ENCODE measurements at places on chromosomes 2 and 18.

DNA sequence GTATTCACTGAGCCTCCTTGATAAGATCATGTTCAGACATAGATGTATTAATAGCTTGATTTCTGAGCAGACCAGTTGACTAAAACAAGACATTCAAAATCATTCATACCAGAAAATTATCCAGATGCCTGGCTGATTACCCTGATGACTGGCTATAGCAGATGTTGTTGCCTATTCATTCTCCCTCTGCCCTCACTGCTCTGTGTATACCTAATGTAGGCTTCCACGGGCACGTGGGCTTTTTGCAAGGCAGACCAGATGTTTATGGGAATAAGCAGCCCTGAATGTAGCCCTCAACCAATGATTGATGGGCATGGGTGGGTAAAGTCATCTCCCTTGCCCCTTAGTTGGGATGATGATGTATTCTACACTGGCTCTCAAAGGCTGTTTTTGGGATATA lies 289.1 kb downstream of the MBD2 start:
- no peak for DNase-seq

GRCh38 chr18:3129053-3129864 lies 90.5 kb downstream of the MYOM1 start:
- DNase-seq: peak; percentile 56

DNA sequence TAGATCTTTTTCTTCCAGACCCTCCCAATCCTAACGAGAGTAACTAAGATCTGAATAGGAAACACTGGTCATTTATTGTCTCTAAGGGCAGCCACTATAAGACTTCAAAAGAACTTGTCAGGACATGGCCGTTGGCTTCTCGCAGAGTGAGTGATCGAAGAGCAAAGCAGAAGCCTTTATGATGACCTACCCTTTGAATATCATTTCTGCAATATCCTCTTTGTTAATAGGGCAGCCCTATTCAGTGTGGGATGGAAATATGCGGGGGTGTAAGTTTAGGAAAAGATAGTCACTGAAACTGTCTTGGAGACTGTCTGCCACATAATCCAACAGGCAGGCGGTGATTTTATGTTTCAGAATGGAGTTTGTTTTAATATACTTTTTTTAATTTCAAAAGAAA lies 70.9 kb downstream of the FBXO36 start:
- DNase-seq: no peak

DNA sequence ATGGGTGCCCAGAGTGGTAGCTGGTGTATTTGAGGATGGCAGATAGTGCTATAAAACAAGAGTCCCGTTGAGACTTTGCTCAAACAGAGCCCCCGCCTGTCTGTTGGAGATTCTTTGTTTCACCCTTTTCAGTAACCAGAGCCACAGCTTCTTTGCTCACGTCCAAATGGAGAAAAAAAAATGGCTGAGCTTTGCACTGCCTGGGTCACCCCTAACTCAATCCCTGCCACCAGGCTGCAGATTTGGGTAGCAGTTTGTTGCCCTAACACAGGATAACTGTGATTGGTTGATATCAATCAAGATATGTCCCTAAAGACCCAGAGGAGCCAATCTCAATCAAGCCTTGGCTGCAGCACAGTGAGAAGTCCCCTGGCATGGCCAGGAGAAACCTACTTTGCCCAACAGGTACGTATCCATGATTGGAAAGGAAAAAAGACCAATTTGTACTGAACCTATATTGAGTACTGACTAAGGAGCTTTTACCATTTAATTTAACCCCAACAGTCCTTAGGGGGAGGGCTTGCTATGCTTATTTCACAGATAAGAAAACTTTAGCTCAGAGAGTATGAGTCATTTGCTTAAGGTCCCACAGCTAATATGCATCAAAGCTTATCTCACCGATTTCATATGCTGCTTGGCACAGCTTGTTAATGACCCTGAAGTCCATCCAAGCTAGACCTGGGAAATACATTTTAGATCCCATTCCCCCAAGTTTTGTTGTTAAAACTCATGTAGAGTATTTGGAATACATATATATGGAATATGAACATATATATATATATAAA lies 72.0 kb upstream of the SH3BP4 start:
- no peak for DNase-seq

DNA sequence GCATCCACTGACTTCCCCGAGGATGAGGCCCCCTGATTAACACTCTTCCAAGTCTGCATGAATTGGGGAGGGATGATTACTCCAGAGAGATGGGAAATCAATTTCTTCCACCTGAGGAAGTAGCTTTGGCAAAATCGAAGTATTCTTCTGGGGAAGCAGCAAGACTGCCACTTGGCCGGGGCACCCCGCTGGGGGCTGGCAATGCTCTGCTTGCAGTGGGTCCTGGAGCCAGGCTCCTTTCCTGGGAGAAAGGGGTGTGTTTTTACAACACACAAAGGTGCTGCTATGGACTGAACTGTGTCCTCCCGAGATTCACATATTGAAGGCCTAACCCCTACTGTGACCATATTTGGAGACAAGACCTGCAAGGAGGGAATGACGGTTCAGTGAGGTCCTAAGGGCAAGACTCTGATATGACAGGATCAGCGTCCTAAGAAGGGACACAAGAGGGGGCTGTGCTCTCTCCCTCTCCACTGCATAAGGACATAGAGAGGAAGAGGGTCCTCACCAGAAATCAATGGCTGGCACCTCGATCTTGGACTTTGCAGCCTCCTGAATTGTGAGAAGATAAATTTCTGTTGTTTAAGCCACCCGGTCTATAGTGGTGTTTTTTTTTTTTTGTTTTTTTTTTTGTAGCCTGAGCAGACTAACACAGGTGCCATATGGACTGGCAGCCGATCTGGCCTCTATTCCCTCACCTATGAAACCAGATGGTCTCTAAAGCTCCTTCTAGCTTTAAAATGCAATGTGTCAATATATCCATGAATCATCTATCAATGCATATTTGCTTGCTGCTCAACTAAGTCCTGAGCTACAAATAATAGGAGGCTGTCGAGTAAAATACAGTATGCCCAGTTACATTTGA lies 3.6 kb upstream of the SMARCAL1 start:
- no peak for DNase-seq

DNA sequence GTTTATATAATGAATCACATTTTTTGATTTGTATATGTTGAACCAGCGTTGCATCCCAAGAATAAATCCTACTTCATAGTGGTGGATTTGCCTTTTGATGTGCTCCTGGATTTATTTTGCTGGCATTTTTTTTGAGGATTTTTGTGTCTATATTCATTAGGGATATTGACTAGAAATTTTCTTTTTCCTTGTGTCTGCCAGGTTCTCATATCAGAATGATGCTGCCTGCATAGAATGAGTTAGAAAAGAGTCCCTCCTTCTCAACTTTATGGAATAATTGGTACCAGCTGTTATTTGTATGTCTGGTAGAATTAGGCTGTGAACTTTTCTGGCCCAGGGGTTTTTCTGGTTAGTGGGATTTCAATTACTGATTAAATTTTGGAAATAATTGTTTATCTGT lies 457.4 kb upstream of the DSEL start:
- no peak for DNase-seq

- DNase-seq: no peak
These were observed 10.5 kb upstream of the IKZF2 start for GRCh38 chr2:213161759-213162515.

- DNase-seq: no peak
These were observed 54.1 kb upstream of the SLC38A11 start for GRCh38 chr2:165009466-165009865.

- DNase-seq: peak; percentile 59
These were observed at the start of gene IMPACT for GRCh38 chr18:24426398-24427294. TSS of gene IMPACT (plus strand) at chr18:24426670. CDS start at chr18:24426757, 87 bp downstream.

GRCh38 chr18:76429262-76430126 lies 65.5 kb downstream of the ZNF516 start:
- DNase-seq: no peak

Measured in effector CD8-positive, alpha-beta T cell (primary cell).